ENCODE measurements at places on chromosomes 7 and 10.

GRCh38 chr10:12796401-12797160 is 204.9 kb downstream of the CCDC3 start:
- no peak for DNase-seq

GRCh38 chr10:62463364-62463763 is 89.2 kb downstream of the ZNF365 start:
- no peak for DNase-seq

DNA sequence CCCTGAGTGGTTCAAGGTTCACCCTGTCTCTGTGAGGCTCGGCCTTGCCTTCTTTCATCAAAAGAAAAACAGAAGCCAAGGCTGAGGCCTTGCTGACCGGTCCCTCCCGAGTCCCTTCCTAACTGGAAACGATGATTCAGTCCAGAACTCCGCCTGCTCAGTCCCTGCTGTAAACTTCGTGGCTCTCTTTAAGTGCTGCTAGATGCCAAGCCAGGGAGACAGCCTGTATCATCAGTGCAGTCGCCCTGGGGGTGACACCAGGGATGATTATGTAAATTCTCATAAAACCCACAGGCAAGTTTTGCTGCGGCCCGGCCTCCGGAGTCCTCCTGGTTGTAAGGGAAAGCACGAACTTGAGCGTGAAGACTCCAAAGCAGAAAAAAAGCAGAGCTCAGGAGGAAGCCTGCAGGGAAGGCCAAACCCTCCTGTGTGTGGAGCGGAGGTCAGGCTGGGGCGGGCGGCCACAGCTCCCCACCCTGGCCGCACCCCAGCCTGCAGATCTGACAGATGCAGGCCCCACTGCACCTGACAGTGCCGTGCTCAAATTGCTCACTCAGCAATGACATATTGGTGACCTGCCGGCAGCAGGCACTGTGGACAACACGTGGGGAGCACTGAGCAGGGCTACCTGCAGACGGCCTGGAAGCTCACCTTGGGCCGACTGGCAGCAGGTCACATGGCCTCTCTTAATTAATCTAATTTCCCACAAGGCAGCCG is 123.4 kb downstream of the DYNC2I1 start:
- peak; percentile 58 for DNase-seq

DNA sequence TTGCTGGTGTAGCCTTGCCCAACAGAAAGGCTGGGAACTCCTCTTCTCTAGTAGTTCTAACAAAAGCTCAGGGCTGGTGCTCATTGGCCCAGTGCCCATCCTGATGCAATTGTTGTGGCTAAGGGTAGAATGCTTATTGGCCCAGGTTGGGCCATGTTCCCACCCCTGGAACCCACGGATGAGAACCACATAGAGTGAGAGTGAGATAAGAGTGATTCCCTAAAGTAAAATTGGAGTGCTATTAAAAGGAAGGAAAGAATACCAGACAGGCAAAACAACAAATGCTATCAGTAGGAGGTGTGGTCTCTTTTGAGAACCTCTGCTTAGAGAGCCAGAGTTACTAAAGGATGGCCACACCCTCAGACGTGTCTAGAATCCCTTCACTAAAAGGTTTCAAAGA is 49.2 kb downstream of the LGI1 start:
- no peak for DNase-seq

GRCh38 chr7:78516450-78516849 is 717.9 kb downstream of the PHTF2 start:
- no peak for DNase-seq

- DNase-seq, result no peak
Observed at GRCh38 chr7:80833289-80834268, 85.3 kb downstream of the SEMA3C start.

DNA sequence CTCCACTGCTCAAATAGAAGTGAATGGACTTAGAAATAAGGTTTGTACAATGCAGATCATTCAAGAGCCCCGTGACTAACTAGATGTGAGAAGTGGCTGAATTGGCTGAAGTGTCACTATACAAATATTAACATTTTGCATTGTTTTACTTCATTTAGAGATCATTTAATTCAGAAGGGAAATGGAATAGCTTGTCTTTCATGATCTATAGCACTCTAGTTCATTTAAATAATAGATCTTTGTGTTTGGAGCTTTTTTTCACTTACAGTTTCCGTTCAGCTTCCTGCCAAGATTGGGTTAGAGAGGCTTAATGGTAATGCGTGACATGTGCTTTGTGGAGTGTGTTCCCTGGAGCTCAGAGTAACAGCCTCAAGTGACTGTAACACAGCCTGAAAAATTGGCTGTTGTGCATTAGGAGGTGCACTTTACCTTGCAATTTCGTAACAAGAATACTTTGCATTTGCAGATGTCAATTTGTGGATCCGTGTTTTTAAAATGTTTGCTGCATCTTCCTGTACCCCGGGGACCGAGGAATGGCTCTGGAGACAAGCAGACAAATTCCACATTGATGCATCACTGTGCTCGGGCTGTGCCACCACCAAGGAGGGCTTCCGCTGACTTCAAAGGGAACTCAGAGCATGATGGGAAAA is 170.3 kb downstream of the NRP1 start:
- DNase-seq, result no peak

- DNase-seq, result no peak
Observed at GRCh38 chr10:44295644-44296241, 89.2 kb downstream of the CXCL12 start.

GRCh38 chr10:96647466-96647865 is 60.7 kb upstream of the TM9SF3 start:
- no peak for DNase-seq

GRCh38 chr10:42864575-42864974 is 82.0 kb downstream of the BMS1 start:
- DNase-seq, result no peak

GRCh38 chr10:25226775-25227682 is 52.2 kb downstream of the GPR158 start:
- peak; percentile 42 for DNase-seq

- DNase-seq, result peak; percentile 86
Observed at GRCh38 chr7:7920481-7920880, 48.1 kb upstream of the GLCCI1 start.

- no peak for DNase-seq
Observed at GRCh38 chr7:111594602-111595001, 32.3 kb upstream of the IMMP2L start.

GRCh38 chr10:107546284-107546683 is 381.8 kb upstream of the SORCS1 start:
- no peak for DNase-seq

- no peak for DNase-seq
Observed at GRCh38 chr10:129090165-129090564, 376.9 kb upstream of the MGMT start.

DNA sequence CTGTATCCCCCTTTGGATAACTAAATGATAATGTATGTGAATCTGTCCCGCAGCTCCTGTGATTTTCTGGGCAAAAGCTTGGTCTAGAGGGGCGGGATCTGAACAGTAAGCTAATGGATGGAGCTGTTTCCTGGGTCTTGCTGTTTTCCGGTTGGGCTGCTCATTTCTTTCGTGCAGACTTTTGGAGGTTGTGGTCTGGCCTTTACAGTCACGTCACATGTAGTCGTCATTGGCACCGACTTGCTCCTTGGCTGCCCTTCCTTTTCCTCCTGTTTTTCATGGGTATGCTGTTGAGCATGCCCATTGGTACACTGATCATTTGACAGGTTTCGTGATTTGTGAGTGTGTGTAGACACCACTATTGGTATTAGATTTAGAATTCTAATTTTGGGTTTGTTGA is 2.0 kb downstream of the FBH1 start:
- no peak for DNase-seq

Data from RPMI8226 (cell line).